ENCODE measurements at places on chromosomes 2 and 18.

- DNase-seq: no peak
Observed at GRCh38 chr18:5380586-5380985, 85.1 kb upstream of the ZBTB14 start.

DNA sequence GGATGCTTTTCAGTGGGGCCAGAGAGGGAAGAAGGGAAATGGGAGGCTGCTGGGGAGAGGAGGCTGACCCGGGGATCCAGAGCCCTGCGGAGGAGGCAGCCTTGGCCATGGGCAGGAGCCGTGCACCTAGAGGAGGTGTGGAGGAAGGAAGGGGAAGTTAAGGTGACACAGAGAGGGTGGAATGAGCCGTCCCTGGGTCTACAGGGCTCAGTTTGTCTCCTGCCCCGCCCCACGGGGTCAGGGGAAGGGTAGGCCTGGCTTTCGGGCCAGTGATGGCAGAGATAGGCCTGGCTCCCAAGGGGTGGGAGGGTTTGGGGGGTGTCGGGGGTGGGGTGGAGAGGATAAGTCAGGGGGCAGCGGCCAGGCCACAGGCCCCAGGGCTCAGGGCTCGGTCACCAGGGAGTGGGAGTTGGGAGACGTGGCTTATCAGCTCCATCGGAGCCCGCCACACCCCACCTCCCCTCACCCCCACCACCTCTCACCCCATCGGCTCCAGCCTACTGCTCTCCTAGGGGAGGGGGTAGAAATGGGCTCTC lies 39.5 kb upstream of the NOTO start:
- no peak for DNase-seq

DNA sequence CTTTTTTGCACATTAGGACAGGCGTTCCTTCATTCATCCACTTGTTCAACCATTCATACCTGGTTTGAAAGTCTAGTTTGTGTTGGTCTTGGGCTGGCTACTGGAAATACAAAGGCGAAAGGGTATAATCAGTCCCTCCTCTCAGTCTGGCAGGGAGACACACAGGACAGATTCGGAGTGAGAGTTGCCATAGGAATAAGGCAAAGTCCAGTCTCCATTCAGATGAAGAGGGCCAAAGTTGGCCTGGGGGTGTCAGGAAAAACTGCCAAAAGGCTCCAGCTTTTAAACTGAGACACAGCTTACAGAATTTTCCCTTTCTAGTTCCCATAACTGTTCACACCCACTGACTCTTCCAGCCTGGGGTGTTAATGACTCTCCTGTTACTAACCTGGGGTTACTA lies 96.3 kb upstream of the AQP4 start:
- no peak for DNase-seq

GRCh38 chr18:48024009-48024512 lies 93.6 kb upstream of the SMAD2 start:
- no peak for DNase-seq

DNA sequence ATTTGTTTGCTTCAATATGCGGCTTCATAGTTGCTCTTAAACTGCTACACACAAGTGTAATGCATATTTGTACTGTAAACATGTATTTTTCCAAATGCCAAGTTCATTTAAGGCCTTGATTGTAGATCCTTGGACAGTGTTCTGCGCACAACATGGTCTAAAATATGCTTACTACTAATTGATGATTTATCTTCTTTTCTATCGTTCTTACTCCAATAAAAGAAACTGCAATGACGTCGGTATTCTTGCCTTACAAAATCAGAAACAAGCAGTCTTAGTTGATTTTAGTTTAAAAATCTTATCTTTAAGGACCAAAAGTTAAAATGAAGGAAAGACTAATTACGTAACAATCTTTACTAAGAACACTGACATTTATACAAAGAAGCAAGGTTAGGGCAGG lies 224.3 kb upstream of the SMAD7 start:
- DNase-seq: no peak

- DNase-seq: peak; percentile 89
Observed at GRCh38 chr2:194363295-194363694, 1293.7 kb upstream of the SLC39A10 start.

DNA sequence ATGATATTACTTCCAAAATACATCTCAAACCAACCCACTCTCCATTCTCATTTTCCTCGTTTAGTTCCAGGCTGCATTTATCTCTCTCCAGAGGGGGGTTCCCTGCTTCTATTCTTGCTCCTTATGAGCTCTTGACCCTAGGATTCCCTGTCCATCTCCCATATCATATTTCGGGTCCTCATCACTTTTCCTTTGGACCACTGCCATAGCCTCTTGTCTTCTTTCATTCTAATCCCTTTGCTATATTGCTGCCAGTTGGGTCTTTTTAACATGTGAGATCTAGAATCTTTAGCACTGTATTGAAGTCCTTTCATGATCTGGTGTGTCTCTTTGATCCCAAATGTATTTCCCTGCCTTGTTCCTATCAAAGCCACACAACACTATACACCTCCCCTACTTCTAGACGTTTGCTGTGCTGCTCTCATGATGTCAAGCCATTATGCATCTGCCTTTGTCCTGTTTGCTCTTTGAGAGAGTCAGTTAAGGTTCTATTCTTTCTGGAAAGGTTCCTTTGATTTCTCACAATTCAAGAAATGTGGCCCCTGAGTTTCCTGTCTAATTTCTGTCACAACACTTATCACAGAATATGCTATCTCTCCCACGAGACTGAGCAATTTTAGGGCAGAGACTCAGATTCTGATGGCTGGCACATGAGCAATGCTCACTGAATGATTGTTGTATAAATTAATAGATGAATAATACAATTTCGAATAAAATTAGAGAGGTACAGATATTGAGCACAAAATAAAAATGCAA lies 43.2 kb upstream of the SESTD1 start:
- no peak for DNase-seq

GRCh38 chr2:27427863-27428212 lies 593 bp upstream of the NRBP1 start:
- DNase-seq: no peak

GRCh38 chr2:205763708-205764211 lies 81.5 kb downstream of the NRP2 start:
- DNase-seq: peak; percentile 61

- DNase-seq: no peak
Observed at GRCh38 chr2:7572450-7572849, 655.2 kb downstream of the RNF144A start.

- no peak for DNase-seq
Observed at GRCh38 chr18:48072428-48073204, 142.2 kb upstream of the SMAD2 start.

DNA sequence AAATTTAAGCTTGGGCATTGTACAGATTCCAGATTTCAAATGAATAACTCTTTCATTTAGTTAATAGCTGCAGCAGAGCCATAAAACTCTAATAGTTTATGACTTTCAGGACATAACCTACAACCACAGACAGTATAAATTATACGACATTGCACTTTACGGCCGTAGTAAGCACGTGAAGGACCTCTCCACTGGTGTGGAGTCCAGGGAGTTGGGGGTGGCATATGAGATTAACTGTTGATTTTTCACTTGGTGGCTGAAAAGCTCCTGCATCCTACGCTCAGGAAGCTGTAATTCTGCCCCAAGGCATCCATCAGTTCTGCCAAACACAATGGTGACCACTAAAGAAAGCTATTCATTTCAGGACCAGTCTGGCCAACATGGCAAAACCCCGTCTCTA lies 376.2 kb downstream of the SOX11 start:
- no peak for DNase-seq

DNA sequence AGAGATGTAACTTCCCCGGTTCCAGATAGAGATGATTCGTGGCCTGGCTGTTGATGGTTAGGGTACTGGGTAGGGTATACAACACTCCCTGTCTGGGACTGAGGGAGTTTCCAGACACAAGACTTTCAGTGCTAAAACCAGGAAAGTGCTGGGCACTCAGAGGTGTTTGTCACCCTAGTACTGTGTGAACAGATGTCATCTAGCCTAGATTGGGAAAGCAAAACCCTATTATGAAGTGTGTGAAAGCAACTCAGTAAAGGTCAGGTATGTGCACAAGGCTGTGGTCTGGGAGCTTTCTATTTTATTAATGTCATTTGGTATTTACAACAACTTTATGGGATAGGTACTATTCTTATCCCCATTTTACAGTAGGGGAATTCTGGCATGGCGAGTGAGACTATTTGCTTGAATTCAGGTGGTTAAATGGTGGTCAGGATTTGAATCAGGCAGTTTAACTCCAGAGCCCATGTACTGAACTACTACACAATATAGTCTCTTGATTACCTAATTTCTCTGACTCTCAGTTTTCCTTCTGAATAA lies 2.6 kb downstream of the BZW1 start:
- no peak for DNase-seq

DNA sequence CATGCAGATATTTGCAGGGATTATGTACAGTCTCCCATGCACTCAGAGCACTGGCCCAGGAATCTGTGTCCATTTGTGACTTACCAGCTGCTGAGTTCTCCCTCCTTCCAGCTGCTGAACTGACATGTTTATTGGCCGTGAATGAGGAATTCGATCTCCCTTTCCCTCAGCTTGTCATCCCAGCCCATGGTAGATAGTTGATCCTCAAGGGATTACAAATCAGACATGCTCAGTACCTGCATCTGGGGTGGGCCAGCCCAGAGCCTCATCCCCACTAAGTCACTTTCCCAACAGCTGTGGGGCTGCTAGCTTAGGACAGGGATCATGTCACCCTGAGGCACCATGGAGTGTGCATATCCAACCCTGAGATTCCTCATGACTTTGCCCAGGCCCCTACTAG lies 1284.9 kb upstream of the LRRTM1 start:
- peak; percentile 39 for DNase-seq

- no peak for DNase-seq
Observed at GRCh38 chr2:184363213-184363612, 235.1 kb upstream of the ZNF804A start.

- DNase-seq: no peak
Observed at GRCh38 chr2:36044411-36044810, 311.2 kb upstream of the CRIM1 start.

DNA sequence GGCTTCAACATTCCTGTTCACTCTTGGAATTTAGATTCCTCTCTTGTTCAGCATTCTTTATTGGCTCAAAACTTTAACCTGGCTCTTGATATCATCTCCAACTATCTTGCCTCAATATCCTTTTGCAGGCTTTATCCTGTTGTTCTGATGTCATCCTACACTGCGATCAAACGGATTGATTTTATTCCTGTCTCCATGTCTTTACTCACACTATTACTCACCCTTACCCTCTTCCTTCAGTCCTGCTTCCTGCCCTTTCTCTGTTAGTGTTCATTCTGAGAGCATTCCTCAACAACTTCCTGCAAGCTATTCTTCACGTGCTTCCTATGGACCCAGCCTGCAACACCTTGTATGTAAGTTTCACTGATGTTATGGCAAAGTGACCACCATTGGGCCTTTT lies 264.7 kb downstream of the RNF152 start:
- DNase-seq: no peak

GRCh38 chr2:229044581-229044980 lies 226.5 kb downstream of the PID1 start:
- no peak for DNase-seq

DNA sequence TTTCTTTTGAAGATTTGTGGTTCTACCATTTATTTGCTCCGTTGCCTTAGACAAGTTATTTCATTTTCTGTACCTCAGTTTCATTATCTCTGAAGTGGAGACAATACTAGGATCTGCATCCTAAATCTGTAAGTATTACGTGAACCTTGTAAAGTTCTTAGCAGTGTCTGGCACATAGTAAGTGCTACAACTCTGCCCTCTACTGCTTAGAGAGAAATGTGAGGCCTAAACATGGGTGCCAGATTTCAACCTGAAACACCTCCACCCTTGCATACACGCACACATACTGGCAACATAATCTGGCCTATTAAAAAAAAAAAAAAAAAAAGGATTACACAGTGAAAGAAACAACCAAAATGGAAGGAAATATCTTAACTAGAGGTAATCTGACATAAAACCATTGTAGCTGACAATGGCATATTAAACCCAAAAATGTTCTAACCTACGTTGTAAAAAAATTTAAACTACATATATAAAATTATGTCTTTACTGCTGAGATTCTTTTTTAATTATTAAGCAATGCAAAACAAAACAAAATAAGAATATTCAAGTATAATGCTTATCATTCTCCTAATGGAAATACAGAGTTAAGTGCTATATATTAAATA lies 132.6 kb downstream of the MAP2 start:
- peak; percentile 70 for DNase-seq

DNA sequence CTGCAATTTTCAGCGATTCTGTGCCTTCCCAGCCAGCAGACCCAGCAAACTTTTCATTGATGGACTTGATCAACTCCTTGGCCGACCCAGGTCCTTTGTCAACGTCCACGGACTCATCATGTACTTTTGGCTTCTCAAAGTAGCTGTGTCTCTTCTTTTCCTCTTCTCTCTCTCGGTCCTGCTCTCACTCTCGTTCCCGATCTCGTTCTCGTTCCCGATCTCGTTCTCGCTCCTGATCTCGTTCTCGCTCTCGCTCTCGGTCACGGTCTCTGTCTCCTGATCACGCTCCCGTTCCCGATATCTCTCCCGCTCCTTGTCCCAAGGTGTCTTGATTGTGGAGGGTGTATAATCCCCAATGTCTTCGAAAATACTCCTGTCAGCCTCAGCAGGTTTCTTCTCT lies 219.5 kb upstream of the FANCL start:
- no peak for DNase-seq

DNA sequence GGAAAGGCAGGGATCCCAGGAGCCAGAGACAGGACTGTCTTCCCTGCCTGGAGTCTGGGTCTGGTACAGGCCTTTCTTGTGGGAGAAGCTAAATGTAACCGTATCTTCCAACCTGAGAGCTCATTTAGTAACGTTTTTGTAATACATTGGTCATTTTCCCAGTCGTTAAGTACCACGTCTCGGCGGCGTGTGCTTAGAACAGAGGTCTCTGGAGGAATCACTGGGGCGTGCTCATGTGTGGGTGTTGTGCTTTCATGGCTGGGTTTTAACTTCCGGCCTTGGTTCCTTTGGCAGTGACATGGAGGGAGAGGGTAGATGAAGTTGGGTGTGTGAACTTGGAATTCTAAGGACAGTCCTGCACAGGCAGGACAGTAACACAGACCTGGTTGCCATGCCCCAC lies 79.7 kb downstream of the NCK2 start:
- no peak for DNase-seq

DNA sequence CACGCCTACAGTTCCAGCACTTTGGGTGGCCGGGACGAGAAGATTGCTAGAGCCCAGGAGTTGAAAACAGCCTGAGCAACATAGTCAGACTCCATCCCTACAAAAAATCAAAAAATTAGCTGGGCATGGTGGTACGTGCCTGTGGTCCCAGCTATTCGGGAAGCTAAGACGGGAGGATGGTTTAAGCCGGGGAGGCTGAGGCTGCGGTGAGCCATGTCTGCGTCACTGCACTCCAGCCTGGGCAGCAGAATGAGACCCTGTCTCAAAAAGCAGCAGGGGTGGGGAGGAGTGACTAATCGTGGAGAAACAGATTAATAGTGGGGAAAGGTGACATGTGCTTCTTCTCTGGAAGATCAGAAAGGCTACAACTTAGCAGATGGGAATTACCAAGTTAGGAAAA lies 58.1 kb upstream of the GPC1 start:
- DNase-seq: no peak

DNA sequence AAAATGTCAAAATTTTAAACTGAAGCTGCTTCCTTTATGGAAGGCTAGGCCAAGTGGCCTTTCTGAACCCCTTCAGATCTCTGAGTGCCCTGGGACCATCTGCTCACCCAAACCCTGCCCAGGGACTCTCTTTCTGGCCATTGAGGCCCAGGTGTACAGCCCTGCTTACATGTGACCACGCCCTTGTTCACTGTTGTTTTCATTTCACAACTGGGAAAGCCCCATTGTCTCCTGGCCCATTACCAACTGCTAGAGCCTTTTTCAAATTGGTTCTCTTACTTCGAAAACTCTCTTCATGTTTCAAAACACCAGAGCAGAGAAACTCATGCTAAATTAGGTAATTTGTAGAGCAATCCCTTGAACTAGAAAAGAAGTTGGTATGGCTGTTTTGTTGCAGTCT lies 219.5 kb upstream of the TANK start:
- no peak for DNase-seq

All from NCI-H82 (cell line).